ENCODE measurements at places on chromosomes 1 and 21.
A peak's percentile ranks its signal among the peaks of the same experiment; 100 is the strongest.

- ATAC-seq: peak; percentile 88
These were observed 520 bp downstream of the ZBTB17 start for GRCh38 chr1:15975358-15975804.

- no peak for ATAC-seq
These were observed 465.6 kb downstream of the SIPA1L2 start for GRCh38 chr1:232164078-232164963.

GRCh38 chr1:115669002-115669673, 27.4 kb downstream of the VANGL1 start:
- ATAC-seq: no peak

DNA sequence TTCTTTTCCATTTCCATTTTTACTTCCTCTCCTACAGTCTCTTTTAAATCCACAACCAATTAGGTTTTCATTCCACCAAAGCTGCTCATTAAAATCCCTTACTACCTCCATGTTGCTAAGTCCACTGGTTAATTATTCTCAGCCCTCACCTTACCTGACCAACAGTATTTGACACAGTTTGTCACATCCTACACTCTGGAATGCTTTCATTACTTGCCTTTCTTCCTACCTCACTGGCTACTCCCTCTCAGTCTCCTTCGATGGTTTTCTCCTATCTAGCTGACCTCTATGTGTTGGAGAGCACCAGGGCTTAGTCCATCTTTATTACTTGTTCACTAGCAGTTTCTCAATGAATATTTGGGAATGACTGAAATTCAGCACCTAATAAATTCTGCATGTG, 78.6 kb downstream of the NME7 start:
- no peak for ATAC-seq

All from stimulated activated memory B cell treated with anti-CD40 and anti-IgM and Interleukin-4, amounts not matched to agents 10 μg/mL and 1 μg/mL and 100 μg/mL, for 72 hours (primary cell).